ENCODE measurements at places on chromosomes 7 and 10.
A peak's percentile ranks its signal among the peaks of the same experiment; 100 is the strongest.

GRCh38 chr7:113770146-113770738 lies 148.6 kb downstream of the PPP1R3A start:
- DNase-seq, result no peak

DNA sequence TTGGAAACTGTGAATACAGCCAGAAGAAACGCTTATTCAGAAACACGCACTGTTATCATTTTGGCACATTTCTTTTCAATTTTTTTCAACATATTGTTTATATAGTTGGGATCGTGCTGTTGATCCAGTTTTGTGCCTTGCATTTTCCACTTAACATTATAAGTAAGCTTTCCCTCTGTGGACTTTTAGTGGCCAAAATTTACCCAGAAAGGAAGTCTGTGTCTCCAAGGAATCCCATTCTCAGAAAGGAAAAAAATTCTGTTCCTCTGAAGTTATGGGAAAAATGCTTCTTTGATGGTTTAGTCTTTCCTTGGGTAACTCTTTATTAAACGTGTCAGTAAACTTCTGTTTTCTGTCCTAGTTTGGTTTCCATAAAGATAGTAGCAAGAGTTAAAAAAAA lies 280.0 kb downstream of the REEP3 start:
- no peak for DNase-seq

- no peak for DNase-seq
These were observed 15.7 kb upstream of the FOXL3 start for GRCh38 chr7:274266-274665.

GRCh38 chr10:102327002-102327401 lies 68.5 kb upstream of the NFKB2 start:
- DNase-seq, result no peak

GRCh38 chr7:27073076-27073475 lies 22.7 kb downstream of the HOXA1 start:
- no peak for DNase-seq

DNA sequence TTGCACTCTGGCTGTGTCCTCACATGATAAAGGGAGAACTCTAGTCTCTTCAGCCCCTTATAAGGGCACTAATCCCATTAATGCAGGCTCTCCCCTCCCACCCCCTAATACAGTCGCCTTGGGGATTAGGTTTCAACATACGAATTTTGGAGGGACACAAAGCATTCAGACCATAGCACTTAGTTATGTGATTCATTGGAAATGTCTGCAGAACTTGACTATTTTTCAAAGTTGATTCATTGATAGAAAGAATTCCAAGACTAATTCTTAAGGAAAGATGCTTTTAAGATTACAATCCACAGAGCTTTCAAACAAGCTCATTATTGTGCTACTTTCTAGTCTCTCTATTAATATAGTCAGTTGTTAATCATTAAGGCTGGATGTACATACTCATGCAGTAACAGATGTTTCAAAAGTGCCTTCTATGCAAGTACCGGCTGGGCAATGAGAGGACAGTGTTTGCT lies 85.3 kb upstream of the RPA3 start:
- no peak for DNase-seq

GRCh38 chr10:126430512-126430911 lies 42.2 kb upstream of the ADAM12 start:
- DNase-seq, result no peak

GRCh38 chr10:62924344-62924748 lies 108.2 kb upstream of the EGR2 start:
- DNase-seq, result no peak

- no peak for DNase-seq
These were observed 208.4 kb upstream of the LRRTM3 start for GRCh38 chr10:66717231-66717981.

DNA sequence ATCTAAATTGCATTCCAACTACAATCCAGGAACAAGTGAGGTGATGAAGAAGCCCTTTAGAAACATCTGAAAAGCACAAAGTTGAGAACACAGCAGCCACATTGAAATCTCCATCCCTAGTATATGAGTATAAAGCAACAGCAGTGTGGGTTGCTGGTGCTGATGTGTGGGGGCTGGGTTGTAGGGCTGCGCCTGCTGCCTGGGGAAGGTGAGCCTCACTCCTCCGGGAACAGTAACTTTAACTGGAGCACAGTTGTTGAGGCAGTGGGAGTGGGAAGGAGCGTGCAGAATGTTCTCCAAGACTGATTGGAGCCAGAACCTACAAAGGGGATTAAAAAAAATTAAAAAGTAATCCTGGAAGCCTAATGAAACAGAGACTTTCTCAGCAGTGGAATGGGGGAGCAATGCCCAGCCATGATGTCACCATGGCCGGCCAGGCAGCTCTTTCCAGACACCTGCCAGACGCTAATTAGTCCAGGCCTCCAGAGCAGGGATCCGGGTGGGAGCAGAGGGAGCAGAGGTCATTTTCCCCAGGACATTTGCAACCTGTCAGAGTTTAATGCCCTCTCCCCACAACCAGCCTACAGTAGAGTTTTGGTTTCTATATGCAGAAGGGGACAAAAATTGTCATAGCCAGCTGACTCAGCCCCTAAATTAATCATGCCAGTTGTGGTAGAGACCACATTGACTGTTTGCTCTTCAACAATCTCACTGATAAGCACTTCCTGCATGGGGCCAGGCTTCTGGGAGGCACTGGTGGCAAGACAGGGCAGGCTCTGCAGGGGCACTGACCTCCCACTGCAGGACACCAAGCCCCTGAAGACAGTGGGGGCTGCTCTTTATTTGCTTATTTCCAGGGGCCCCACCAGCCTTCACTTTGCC lies 133.0 kb upstream of the ZNF32 start:
- DNase-seq, result peak; percentile 68

DNA sequence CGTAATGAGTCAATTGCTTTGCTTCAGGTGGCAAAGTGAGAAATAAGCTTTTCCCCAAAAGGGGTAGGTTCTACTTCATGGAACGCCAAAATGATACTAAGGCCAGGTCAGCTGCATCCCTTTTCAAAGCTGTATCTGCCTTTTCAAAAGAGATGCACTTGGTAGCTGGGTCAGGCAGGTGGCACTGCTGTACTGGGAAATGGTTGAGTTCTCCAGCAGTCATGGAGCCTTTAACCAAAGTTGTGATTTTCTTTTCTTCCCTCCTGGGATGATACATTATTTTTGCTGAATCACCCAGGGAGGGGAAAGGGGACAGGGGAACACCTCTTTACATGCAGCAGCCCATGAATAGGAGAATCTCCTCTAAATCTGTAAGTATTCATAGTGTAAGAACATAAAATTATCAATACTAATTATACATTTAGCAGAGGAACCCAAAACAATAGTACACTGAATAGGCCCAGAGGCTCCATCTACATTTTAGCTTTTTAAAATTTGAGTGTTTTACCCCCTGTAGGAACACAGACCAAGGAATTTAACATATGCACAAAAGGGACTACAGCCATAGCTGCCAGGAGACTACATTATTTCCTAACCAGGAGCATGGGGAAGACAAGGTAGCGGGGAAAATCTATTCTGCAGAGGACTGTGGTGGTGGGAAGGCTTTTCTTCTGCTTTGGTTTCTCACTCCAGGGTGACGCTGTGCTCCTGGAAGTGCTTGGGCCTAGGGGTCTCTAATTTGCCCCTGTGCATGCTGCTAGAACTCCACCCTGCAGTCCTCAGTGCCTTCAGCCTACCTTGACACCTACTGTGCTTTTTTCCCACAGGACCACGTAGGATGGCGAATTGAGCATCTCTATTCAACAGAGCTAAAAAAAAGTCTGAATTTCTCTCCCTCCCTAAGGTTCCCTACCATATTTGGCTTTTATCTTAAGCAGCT lies 6.4 kb upstream of the GPR22 start:
- DNase-seq, result peak; percentile 20

- no peak for DNase-seq
These were observed 115.0 kb downstream of the PLXDC2 start for GRCh38 chr10:19930936-19931893.

- DNase-seq, result no peak
These were observed 13.1 kb upstream of the PDK4 start for GRCh38 chr7:95609277-95609971.

- peak; percentile 14 for DNase-seq
These were observed 33.9 kb downstream of the MTPN start for GRCh38 chr7:135943134-135943879.

DNA sequence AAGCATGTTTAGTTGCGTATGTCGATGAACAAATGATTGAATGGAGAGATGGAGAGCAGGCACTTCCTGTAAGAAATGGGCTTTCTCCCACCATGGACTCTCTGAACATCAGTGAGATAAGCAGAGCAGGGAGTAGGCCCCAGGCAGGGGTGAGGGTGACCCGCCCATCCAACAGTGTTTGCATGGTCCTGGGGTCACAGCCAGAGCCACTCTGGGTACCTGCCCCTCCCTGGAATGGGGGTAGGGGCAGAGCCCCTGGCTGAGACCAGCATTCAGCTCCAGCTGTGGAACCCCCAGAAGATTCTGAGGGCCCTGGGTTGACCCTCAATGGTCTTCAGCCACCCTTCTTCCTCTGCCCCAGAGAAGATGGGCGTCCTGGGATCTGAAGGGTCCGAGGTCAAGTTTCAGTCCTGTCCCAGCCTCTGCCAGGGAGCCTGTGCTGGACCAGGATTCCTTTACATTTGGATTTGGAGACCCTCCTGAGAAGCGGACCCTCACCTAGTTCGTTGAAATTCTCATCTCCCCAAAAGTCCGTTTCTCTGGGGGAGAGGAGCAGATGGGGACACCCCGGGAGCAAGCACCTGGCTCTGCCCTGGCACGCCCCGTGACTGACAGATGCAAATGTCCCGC lies 2.4 kb upstream of the FGF8 start:
- DNase-seq, result no peak

DNA sequence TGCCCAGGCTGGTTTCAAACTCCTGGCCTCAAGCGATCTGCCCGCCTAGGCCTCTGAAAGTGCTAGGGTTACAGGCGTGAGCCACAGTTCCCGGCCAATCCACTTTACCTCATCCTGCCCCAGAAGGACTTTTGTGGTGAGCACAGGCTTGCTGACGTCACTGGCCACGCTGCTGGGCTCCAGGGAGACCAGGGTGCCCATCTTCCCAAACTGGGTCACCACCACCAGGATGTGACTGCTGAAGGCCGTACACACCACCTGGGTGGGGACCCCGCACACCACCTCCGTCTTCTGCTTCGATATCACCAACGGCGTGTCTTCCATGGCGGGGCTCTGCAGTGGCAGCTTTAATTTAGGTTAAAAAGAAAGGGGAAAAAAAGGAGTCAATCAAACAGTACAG lies 816 bp downstream of the PSMG3 start:
- DNase-seq, result no peak

GRCh38 chr7:55250313-55250712 lies 114.8 kb upstream of the LANCL2 start:
- DNase-seq, result no peak

- no peak for DNase-seq
These were observed 121.7 kb downstream of the DOCK4 start for GRCh38 chr7:112084520-112084971.

GRCh38 chr10:115772606-115773005 lies 500.4 kb downstream of the GFRA1 start:
- no peak for DNase-seq

DNA sequence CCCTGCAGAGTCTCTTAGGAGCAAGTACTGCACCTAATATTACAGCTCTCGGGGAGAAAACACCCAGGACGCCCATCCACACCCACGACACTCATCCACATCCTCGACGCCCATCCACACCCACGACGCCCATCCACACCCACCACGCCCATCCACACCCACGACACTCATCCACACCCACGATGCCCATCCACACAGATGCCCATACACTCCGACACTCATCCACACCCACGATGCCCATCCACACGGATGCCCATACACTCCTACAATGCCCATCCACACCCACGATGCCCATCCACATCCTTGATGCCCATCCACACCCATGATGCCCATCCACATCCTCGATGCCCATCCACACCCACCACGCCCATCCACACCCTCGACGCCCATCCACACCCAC lies 503.1 kb downstream of the PTPRN2 start:
- DNase-seq, result no peak

GRCh38 chr7:139853506-139854123 lies 24.6 kb downstream of the TBXAS1 start:
- DNase-seq, result no peak

DNA sequence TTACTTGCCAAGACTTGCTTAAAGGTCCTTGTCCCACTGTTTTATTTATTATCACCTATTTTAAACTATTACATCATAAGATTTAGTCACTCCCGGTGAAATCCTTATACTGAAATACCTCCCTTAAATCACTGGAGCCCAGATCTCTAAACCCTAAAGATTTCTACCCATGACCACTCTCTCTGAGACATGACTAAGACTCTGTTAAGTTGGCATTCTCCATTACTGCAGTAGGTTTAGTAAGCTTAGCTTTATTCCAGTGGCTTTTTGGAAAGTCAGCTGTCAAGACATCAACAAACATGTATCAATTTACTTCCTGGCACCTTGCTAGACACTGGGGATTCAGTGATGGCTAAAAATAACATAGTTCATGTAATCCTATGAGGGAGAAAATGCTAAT lies 874.2 kb downstream of the KCNMA1 start:
- no peak for DNase-seq

DNA sequence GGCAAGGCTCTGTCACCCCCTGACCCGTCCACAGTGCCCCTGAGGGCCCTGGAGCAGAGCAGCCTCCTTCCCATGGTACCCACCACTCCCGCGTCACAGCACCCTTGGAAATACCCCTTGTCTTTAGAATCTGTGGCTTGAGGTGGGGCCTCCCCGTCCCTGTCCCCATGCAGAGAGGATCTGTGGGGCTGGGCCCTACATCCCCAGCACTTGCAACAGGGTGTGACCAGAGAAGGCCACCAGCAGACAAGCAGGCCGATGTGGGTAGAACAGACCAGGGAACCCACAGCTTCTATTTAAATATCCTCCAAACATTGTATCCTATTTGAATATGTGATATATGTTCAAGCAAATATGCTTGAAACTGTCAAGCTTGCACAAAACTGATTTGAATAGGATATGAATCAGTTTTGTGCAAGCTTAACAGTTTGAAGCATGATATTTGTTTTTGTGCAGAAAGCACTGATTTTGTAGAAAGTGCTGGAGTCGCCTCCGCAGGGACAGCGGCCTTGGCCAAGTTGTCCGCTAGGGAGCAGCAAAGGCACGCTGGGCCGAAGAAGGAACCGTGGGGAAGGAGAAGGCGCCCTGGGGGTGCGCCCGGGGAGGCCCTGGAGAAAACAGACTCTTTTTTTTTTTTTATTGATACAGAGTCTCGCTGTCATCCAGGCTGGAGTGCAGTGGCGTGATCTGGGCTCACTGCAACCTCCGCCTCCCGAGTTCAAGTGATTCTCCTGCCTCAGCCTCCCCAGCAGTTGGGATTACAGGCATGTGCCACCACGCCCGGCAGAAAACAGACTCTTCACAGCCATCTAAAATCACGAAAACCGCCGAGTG lies 2.2 kb downstream of the CFAP46 start:
- no peak for DNase-seq

DNA sequence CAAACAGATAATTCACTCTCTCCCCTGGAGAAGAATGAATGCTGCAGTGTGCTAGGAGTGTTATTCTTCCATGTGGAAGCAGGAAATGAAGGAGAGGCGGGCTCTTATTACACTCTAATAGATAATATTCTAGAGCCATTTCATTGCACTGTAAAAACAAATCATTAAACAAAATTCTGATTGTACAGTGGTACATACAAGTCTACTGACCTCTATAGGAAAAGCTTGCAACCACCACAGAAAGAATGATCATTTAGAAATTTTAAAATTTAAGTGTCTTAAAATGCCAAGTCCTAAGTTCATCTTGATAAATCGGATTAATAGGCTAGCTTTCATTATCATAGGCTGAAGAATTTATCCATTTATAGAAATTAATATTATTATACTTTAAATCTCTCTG lies 960.3 kb upstream of the LRRN3 start:
- no peak for DNase-seq

- no peak for DNase-seq
These were observed 6.8 kb downstream of the PRPF18 start for GRCh38 chr10:13593535-13593934.
